Esophagus squamous epithelium (tissue), 5 donors: ENCODE measurements at places on chromosomes 6 and 20. TPM values are rescaled to one million over a fixed set of nuclear protein-coding genes. Genes with fewer than 3 reads are reported as not detected.

- H3K4me1 ChIP-seq, result no peaks in the 10 kb centered on the region
- H3K27me3 ChIP-seq, result no peaks in the 10 kb centered on the region
- no peaks in the 10 kb centered on the region for H3K36me3 ChIP-seq
- no peak for DNase-seq
- H3K27ac ChIP-seq, result no peak overlapping the region
These were observed 287.0 kb upstream of the CHD6 start for GRCh38 chr20:41905199-41905598.

Gene FNDC1
- total RNA-seq, result 0.04 TPM

- H3K36me3 ChIP-seq, result no peaks in the 10 kb centered on the region
- no peak overlapping the region for H3K4me3 ChIP-seq
- H3K27ac ChIP-seq, result no peak overlapping the region
- H3K27me3 ChIP-seq, result no peaks in the 10 kb centered on the region
- peaks cover 3% of the 10 kb centered on the region for H3K4me1 ChIP-seq
These were observed 183.4 kb downstream of the ALDH8A1 start for GRCh38 chr6:134766497-134766896.

GRCh38 chr6:38221251-38221650 lies 401.7 kb downstream of the ZFAND3 start:
- no peaks in the 10 kb centered on the region for H3K36me3 ChIP-seq
- H3K27me3 ChIP-seq, result no peaks in the 10 kb centered on the region
- no peak for DNase-seq
- H3K4me3 ChIP-seq, result no peak overlapping the region
- no peaks in the 10 kb centered on the region for H3K4me1 ChIP-seq
- H3K27ac ChIP-seq, result no peak overlapping the region

DNA sequence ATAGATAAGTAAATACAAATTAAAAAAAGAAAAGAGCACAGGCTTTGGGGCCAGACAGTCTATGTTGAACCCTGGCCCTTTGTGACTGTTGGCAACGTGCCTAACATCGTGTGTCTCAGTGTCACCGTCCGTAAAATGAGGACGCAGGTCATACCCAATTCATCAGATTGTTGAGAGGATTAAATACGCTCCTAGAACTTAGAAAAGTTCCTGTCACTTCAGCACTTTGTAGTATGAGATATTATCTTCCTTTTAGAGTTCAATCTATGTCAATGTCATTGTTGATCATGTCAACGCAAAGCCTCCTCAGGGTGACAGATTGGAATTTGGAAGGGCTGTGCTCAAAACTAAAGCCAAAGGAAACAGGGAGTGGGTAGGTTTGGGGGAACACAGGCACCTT lies 21.7 kb downstream of the SERPINB1 start:
- no peaks in the 10 kb centered on the region for H3K36me3 ChIP-seq
- H3K4me1 ChIP-seq, result peaks cover 16% of the 10 kb centered on the region
- no peak for DNase-seq
- no peak overlapping the region for H3K4me3 ChIP-seq

Gene GABRR2
- 0.19 TPM for total RNA-seq

Gene C4B
- total RNA-seq, result 7.2 TPM

- no peak overlapping the region for H3K4me3 ChIP-seq
- H3K36me3 ChIP-seq, result no peaks in the 10 kb centered on the region
- no peaks in the 10 kb centered on the region for H3K4me1 ChIP-seq
- no peak overlapping the region for H3K27ac ChIP-seq
- no peak for DNase-seq
These were observed 33.3 kb downstream of the GABRR2 start for GRCh38 chr6:89281779-89282246.

Gene ATP6V1G2
- 2.1 TPM for total RNA-seq

Gene NOTCH4
- total RNA-seq, result 5.7 TPM

Gene HCK
- total RNA-seq, result 3.0 TPM

Gene CTCFL
- not detected for total RNA-seq

- no peaks in the 10 kb centered on the region for H3K4me1 ChIP-seq
- H3K27ac ChIP-seq, result no peak overlapping the region
- no peaks in the 10 kb centered on the region for H3K36me3 ChIP-seq
- no peak overlapping the region for H3K4me3 ChIP-seq
- H3K27me3 ChIP-seq, result no peaks in the 10 kb centered on the region
These were observed 110.3 kb downstream of the TBC1D32 start for GRCh38 chr6:121223930-121224329.
